ENCODE measurements at places on chromosomes 6 and 20.

GRCh38 chr6:26172608-26172968 is 85.4 kb downstream of the HFE start:
- no peak for DNase-seq

- no peak for DNase-seq
These were observed 28.3 kb downstream of the DLL1 start for GRCh38 chr6:170262489-170263088.

DNA sequence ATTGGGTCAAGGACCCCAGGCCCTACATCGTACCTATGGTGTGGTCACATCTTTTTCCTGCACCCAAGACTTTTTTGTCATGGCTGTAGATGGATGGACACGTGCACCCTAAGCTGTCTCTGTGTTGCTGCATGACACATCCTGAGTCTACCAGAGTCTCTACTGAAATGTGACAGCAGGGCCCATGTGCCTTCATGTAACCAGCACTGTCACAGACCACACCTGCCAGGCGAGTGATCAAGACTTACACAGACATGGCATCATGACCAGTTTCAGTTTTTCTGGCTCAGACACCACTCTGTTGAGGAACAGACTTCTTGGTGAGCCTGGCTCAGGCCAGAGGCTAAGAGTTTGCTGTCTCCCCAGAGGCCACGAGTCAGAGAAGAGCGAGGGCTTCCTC is 7.6 kb downstream of the PRND start:
- no peak for DNase-seq

DNA sequence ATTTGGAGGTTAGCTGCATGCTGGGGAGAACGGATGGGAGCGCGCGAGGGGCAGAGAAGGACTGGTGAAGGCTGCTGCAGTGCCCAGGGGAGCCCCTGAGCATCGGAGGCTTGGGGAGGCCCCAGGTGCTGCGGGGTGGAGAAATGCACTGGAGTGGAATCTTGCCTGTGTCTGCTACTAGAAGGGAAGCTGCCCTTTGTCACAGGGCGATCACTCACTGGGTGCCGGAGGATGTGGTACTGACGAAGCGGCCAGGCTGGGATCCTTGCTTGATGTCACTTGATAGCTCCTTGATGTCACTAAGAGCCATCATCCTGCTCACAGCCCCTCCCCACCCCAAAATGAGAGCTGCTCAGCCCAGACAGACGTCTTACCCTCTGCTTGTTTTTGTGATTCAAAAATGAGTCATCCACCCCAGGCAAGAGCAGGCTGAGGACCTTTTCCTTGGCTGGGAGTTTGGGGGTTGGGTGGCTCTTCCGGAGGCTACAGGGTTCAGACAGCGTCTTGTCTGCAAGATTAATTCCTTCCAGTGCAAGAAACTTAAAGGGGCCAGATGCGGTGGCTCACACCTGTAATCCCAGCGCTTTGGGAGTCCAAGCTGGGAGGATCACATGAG is 62.6 kb upstream of the PMEPA1 start:
- DNase-seq = peak; percentile 37

DNA sequence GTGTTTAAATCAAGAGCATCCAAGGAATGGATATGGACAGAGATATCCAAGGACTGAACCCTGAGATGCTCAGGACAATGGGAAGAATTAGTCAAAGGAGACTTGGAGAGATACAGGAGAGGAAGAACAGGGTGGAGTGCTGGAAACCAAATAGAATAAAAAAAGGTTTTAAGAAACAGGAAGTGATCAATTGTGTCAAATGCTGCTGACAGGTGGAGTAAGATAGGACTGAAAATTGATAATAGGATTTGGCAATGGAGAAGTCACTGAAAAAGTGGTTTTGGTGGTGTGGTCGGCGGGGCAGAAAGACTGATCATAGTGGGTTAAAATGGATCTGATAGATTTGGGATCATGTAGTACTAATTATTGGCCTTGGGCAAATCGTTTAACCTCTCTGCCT is 37.9 kb upstream of the PNRC1 start:
- DNase-seq = no peak

- no peak for DNase-seq
These were observed 95.1 kb upstream of the PTPN1 start for GRCh38 chr20:50415021-50415515.

- no peak for DNase-seq
These were observed 57.2 kb upstream of the MRPS10 start for GRCh38 chr6:42274898-42275297.

DNA sequence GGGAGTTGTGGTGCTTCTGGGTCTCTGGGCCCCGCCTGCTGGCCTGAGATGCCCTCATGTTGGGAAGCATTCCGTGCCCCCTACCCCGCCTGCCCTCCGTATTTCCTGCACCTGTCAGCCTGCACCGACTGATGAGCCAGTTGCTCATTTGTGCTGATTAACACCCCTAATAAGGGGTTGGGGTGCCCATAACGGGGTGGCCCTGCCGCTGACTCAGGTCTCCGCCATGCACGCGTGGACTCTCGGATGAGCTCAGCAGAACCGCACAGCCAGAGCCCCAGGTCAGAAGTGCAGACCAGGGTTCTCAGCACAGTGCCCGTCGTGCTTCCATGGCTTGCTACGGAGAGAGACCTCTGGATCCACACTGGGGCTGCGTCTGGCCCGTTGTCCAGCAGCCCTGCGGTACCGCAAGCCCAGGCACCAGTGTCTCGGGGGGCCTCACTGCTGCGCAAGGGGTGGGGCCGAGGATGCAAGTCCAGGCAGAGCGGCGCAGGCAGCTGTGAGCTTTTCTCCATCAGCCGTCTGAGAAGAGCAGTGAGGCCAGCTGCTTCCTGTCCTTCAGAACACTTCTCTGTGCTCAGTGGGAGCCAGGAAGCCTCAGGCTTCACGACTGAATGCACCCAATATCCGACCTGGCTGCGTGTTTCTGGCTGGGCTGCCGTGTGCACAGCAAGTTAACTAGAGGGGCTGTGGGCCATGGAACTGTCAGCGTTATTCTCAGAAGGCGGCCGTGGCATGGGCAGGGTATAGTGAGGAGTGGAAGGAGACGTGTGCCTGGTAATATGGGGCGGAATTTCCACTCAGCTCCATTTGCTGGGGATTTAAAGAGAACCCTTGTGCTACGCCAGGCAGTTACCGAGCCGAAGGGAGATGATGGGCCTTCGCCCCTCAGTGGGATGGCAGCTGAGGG is 18.6 kb downstream of the MTG2 start:
- no peak for DNase-seq

GRCh38 chr6:74222768-74223333 is 526.8 kb downstream of the CD109 start:
- DNase-seq = no peak

- no peak for DNase-seq
These were observed 9.4 kb upstream of the STXBP5 start for GRCh38 chr6:147194652-147195411.

- no peak for DNase-seq
These were observed 154.9 kb upstream of the FERMT1 start for GRCh38 chr20:6277661-6278240.

- no peak for DNase-seq
These were observed 62.2 kb downstream of the ZDHHC14 start for GRCh38 chr6:157443066-157443800.

DNA sequence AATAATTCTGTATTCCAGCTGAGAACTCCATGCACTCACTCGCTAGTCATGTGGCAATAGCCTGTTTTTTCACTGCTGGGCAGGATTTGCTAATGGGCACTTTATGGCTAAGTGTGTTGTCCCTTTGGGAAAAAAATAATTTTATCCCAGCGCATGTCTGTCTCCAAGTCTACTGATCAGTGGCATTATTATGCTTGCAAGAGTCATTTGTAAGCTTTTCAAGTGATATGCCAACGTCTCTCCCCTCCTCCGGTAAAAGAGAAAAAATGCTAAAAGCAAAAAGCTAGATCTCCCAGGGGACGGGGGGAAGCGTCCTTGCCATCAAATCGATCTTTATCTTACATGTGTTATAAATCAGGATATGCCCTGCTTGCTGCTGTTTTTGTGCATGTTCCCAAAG is 407.7 kb downstream of the CDH26 start:
- no peak for DNase-seq

DNA sequence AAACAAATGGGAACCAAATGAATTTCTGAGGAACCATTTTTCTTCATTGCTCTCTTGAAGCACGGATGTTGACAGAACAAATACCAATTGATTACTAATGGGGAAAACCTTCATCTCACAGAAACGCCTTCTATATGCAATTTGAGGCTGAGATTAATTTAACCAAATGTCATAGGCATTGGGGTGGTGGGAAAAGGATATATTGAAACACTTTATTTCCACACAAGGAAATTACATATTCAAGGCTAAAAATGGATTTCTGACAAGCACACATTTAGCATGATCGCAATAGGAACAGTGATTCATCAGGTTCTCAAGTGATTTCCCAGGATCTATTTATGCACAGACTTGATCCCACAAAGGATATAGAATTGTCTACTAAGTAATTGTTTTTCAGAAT is 88.9 kb downstream of the COL12A1 start:
- DNase-seq = no peak

DNA sequence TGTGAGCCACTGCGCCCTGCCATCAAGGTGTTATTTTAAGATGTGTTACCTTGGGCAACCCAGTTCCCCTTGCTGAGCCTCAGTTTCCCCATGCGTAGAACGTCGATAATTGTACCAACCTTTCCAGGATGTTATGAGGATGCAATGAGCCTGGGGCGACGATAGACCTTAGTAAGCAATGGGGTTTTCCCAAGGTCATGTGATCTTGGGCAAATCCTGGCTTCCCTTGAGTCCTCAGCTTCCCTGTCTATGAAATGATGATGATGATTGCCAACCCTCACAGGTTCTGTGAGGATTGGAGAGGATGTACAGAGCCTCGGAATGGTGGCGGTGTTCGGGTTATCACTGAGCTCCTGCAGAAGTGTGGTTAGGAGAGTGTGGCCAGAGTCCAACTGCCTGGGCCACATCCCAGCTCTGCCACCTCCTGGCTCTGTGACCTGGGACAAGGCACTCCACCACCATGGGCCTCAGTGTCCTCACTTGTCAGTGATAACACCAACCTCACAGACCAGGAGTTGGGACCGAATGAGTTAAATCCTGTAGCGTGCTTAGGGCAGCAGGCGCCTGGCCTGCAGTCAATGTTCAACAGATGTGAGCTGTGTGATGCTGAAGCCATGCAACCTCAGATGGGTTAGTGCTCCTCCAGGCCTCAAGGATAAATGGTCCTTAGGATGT is 23.4 kb downstream of the SIRPA start:
- DNase-seq = no peak

- DNase-seq = no peak
These were observed 16.7 kb upstream of the IRAK1BP1 start for GRCh38 chr6:78850621-78851020.

GRCh38 chr6:151381722-151382121 is 9.6 kb downstream of the ZBTB2 start:
- no peak for DNase-seq

DNA sequence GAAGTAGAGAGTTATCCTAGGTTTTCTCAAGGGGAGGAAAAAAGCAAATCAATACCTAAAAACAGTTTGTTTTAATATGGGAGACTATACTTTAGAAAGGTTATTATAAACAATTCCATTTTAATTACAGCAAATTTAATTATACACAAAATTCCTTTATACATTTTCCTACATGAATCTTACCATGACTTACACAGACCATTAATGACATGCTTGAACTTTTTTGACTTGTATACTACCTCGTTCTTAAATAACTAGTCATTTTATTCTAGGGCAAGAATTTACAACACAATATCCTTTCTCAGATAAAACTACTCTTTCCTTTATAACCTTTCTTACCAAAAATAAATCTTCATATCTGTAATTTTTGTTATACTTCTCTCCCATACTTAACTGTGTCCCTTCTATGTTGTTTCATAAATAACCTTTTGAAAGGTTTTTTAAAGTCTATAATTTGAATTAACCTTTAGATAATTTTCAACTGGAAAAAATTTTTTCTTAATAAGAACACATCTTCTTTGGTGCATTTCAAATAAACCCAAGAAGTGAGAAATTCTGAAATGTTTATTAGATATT is 729.4 kb downstream of the TENT5A start:
- DNase-seq = no peak

- no peak for DNase-seq
These were observed 6.1 kb upstream of the PKIG start for GRCh38 chr20:44576297-44576696.

DNA sequence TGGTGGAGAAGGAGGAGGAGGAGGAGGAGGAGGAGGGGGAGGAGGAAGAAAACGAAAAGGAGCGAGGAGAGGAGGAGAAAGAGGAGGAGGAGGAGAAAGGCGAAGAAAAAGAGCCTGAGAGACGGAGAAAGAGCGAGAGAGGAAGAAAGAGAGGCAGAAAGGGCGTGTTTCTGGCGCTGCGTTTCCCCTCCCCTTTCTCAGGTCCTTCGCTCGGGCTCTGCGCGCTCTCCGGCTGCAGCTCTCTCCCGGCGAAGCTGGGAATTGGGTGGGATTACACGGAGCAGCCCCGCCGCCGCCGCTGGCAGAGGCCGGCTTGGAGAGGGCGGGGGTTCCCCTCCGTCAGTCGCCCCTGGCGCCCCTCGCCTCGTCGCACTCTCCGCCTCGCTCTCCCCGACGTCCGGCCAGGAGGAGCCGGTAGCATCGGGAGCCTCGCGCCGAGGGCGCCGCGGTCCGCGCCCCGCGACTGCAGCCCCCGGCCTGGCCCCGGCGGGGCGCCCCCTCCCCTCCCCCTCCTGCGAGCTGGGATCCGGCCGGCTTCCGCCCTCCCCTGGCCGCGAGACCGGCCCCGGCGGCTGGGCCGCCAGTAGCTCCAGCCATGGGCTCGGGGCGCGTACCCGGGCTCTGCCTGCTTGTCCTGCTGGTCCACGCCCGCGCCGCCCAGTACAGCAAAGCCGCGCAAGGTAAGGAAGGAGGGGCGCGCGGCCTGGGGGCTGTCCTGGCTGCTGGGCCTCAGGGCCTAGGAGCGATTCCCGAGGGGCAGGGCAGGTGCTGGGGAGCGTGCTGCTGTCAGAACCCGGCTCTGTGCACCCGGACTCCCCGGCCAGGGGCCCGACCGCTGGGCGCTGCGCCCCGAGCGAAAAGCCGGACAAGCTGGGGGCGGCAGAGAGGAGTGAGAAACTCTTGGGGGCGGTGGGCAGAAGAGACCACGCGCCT is at the start of gene SCUBE3:
TSS of gene SCUBE3 (plus strand) at position 133 of the 933 bp plus-strand sequence. CDS start at position 596, 463 bp downstream.
- peak; percentile 69 for DNase-seq

GRCh38 chr6:18219591-18219990 is 44.7 kb downstream of the DEK start:
- no peak for DNase-seq

- DNase-seq = no peak
These were observed 726.9 kb upstream of the CITED2 start for GRCh38 chr6:140101367-140101766.

- no peak for DNase-seq
These were observed 17.7 kb downstream of the METTL24 start for GRCh38 chr6:110340392-110340965.
